Daoy (cell line): ENCODE measurements at places on chromosomes 11 and 22.

DNA sequence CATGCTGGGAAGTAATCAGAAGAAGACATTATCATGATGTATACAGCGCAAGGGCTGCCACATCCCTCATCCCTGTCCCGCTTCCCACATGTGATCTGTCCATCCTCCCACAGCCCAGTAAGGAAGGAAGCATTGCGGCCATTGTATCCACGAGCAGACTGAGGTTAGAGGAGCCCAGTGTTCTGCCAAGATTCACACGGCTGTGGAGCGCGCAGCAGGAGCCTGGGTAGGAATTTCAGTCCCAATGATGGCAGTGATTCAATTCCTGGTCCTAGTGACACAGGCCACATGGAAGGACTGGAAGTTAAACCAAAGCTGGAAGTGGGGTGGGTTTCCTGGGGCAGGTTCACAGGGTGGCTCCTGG lies 89.2 kb downstream of the RTL6 start:
- DNase-seq = no peak

GRCh38 chr11:128610721-128611617 lies 23.6 kb upstream of the ETS1 start:
- no peak for DNase-seq

DNA sequence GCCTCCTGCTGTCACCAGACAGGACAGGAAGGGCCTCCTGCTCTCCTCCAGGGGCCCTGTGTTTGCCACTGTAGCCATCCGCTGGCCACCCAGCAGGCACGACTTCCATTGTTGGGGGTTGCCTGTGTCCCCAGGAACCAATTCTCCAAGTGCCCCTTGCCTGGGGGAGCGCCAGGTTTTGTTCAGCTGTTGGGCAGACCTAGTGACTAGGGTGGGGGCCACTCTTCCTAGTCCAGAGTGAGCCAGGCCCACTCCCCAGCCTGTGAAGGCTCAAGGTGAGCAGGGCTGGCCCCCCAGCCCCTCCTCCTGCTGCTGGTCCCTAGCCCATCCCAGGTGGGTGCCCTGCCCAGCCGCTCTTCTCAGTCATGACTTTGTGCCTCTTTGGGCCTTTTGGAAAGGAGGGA lies 30.9 kb downstream of the OSBPL5 start:
- DNase-seq = no peak

DNA sequence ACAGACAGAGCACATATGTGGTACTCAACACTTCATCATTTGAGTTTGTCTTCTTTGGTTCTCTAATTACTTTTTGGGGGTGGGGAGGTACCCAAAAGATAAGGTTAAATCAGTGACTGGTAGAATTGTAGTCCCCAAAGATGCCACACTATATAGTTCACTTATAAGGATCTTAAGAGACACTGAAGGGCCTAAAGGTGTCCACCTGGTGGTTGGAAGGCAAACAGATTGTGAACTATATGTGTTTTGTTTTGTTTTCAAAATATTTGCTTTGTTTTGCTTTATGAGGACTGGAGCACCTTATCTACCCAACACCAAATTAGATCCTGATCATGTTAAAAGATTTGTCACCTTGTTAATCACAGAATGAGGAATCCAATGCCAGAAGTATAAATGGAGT lies 136.1 kb downstream of the DCDC1 start:
- no peak for DNase-seq

DNA sequence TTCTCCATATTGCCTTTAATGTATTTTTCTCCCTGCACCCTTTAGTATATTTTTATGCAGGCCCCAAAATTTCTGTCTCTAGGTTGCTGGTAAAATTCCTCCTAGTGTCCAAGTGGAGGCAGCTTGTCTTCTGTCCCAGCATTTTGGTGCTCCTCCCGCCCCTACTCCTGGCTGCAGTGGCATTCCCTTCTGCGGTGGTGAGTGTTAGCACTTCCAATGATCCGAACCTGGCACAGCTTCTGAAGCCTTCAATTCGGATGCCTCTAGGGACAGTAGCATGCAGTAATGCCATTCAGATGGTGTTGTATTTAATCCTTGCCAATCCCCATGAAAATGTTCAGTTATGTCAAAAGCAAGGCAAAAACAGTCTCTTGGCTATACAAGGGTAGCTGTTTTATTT lies 5.9 kb downstream of the YWHAH start:
- no peak for DNase-seq

DNA sequence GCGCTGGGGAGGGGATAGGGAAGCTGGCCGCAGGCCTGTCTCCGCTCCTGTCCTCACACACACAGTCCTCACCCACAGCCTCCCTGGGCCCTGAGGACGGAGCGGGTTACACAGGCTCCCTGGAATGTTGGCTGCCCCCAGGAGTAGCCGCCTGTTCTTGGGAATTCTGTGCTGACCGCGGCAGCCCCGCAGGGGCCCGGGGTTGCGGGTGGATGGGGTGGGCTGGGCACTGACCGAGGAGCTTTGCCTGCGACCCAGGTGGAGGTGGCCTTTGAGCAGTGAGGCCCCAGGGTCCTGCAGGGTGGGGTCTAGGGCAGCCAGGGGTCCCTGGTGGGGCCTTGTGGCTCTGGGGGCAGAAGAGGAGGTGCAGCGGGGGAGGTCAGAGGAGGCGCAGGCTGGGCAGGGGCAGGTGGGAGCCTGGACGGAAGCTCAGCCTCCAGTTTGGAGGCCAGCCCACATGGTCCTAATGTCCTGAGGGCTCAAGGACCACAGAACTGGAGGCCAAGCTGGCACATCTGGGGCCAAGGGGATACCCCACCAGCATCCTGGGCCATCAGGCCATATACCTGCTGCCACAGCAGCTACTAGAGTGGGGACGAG lies 6.6 kb upstream of the MRGPRG start:
- DNase-seq = no peak

DNA sequence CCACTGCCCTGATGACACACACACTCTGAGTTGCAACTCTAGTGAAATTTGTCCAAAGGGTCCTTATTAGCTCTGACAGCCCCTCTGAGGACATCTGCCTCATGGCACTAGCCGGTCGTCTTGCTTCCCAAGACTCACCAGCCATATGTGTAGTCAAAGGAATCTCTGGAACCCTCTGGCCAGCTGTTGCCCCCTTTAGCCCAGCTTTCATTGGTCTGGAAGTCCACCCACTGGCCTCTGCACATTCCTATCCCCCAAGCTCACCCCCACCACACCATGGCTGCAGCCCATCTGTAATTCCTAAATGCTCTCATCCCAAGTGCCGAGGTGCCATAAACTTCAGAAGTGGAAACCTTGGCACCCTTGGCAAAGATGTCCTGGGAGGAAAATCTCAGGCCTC lies 24.3 kb downstream of the SYT7 start:
- DNase-seq = no peak

GRCh38 chr11:4607096-4607495 lies 935 bp downstream of the TRIM68 start:
- no peak for DNase-seq

GRCh38 chr22:31089160-31090100 lies 8.3 kb downstream of the SMTN start:
- DNase-seq = no peak

- DNase-seq = no peak
These were observed 90.9 kb downstream of the NAV2 start for GRCh38 chr11:19803506-19803998.

GRCh38 chr11:106925245-106925644 lies 93.0 kb downstream of the GUCY1A2 start:
- no peak for DNase-seq

DNA sequence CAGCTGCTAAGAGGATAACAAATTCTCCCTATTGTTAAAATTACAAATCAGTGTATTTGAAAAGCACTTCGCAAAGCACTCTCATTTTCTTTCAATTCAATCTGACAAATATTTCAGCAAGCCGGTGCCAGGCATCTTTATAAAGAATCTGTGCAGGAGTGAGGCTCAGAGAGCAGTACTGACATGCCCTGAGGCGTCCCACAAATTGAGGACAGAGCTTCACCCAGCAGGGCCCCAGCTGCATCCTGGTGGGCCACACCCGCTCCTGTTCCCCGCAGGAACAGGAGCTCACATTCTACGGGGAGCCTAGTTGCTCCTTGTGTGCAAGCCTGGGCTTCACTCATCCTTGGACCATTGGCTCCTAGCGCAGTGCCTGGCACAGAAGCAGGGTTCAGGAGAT lies 60.9 kb upstream of the EIF3D start:
- no peak for DNase-seq

DNA sequence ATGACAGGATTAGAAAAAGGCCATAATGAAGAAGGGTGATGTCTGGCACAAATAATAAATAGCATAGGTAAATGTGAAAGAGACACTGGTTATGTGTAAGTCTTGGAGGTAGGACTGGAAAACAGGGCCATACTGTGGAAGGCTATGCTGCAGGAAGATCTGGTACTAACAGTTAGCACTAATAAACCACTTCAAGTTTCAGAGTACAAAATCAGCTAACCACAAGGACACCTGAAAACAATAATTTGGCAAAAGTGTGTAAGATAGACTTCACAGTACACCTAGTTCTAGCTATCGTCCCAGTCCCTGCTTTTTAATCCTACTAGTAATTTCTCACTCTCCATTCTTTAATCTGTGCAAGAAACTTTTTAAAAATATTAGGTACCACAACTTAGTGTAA lies 44.3 kb downstream of the CWF19L2 start:
- DNase-seq = no peak

- peak; percentile 48 for DNase-seq
These were observed 27.4 kb upstream of the ST14 start for GRCh38 chr11:130131961-130132850.

GRCh38 chr22:35451592-35451991 lies 51.7 kb downstream of the MCM5 start:
- DNase-seq = no peak
